Muscle of leg (tissue), 16 donors: ENCODE measurements at places on chromosomes 5 and 9. TPM values are rescaled to one million over a fixed set of nuclear protein-coding genes. Genes with fewer than 3 reads are reported as not detected.

FUT7 gene
- polyA plus RNA-seq, result not detected

STPG3 gene
- 0.18 TPM for polyA plus RNA-seq

TLE1 gene
- 47.7 TPM for polyA plus RNA-seq

ADAMTSL2 gene
- 4.1 TPM for polyA plus RNA-seq

CLTB gene
- polyA plus RNA-seq, result 57.5 TPM

ANKRD31 gene
- 0.17 TPM for polyA plus RNA-seq

DNA sequence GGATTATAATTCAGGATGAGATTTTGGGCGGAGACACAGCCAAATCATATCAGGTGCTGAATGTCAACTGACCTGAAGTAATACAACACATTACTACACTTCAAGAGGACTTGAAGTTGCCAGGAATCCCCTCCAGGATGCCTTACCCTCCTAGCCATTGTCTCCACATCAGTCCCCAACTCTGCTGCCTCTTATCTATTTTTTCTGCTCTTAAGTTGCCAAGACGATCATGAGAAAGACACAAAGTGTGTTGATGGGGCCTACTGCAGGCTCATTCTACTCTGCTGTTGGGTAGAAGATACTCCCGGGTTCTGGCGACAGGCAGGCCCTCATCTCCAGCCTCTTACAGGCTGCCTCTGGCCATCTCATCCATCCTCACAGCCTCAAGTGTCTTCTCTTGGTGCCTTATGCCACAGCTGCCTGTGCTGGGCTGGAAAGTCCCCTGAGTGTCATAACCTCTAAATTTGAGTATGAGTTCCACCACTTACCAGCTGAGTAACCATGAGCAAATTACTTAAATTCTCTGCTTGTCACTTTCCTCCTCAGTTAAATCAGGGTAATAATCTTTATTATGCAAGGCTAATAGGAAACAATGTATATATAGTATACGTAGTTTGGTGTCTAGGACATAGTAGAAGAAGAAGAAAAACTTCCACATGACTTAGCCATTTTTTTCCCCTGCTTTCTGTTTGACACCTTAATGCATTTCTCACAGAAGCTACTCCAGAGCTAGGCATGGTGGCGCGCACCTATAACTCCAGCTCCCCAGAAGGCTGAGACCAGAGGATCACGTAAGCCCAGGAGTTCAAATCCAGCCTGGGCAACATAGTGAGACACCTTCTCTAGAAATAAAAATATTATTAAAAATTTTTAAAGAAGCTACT is 73.0 kb upstream of the SNX2 start:
- no peak for DNase-seq
- no peak overlapping the region for H3K4me3 ChIP-seq
- no peaks in the 10 kb centered on the region for H3K4me1 ChIP-seq

DNA sequence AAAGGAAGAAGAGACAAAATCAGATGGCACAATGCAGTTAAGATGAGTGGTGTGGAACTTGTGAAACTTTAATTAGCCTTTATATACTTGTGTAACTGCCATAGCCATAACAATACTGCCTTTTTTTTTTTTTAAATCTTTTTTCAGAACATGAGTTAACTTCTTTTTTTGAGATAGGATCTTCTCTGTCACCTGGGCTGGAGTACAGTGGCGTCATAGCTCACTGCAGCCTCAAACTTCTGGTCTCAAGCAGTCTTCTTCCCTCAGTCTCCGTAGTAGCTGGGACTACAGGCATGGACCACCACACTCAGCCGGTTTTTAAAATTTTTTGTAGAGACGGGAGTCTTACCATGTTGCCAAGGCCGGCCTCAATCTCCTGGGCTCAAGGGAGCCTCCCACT is 37.2 kb downstream of the GPBP1 start:
- H3K4me3 ChIP-seq, result no peak overlapping the region
- H3K27ac ChIP-seq, result no peak overlapping the region
- no peak for DNase-seq
- peaks cover 27% of the 10 kb centered on the region for H3K36me3 ChIP-seq
- no peaks in the 10 kb centered on the region for H3K4me1 ChIP-seq
- H3K27me3 ChIP-seq, result no peaks in the 10 kb centered on the region

GRCh38 chr9:35294066-35294465 is 132.3 kb downstream of the UNC13B start:
- no peak overlapping the region for H3K4me3 ChIP-seq
- no peak overlapping the region for H3K27ac ChIP-seq
- no peaks in the 10 kb centered on the region for H3K4me1 ChIP-seq
- H3K27me3 ChIP-seq, result no peaks in the 10 kb centered on the region
- no peak for DNase-seq

DNA sequence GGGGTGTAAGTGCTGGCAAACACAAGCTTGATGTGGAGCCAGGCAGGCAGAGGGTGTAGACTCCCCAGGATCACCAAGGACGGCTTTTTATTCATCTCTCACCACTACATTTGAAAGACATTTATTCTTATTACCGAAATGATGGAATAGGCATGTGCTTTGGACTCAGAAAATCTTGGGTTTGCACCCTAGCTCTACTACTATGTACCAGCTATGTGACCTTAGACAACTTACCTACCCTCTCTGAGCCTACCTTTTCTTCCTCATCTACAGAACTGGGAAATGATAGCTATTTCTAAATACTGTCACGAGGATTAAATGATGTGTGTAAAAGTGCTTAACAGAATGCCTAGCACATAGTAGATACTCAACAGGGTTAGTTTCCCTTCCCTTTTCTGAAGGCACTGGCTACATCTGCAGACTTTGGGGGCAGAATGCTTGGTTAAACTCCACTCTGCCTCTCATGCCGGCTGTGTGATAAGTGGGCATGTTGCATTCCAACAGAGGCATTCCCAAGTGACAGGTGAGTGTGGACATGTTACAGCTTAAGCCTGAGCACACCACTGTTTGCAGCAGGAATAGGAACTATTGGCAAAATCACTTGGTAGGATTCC is 94.8 kb downstream of the SLC1A3 start:
- no peaks in the 10 kb centered on the region for H3K36me3 ChIP-seq
- H3K4me3 ChIP-seq, result no peak overlapping the region
- peaks cover 16% of the 10 kb centered on the region for H3K4me1 ChIP-seq
- H3K27me3 ChIP-seq, result no peaks in the 10 kb centered on the region

- no peaks in the 10 kb centered on the region for H3K27me3 ChIP-seq
- H3K4me1 ChIP-seq, result peaks cover 15% of the 10 kb centered on the region
- H3K27ac ChIP-seq, result peak overlapping the region; percentile 86
- peak; percentile 89 for DNase-seq
- H3K36me3 ChIP-seq, result no peaks in the 10 kb centered on the region
Observed at GRCh38 chr5:54457094-54457862, 1.8 kb downstream of the HSPB3 start.

- H3K36me3 ChIP-seq, result no peaks in the 10 kb centered on the region
- peak overlapping the region; percentile 30 for H3K4me3 ChIP-seq
- H3K27me3 ChIP-seq, result no peaks in the 10 kb centered on the region
- peak overlapping the region; percentile 15 for H3K27ac ChIP-seq
- DNase-seq, result no peak
- H3K4me1 ChIP-seq, result peaks cover 10% of the 10 kb centered on the region
Observed at GRCh38 chr9:92964607-92965060, 17.3 kb downstream of the FGD3 start.
